Stimulated activated CD4-positive, alpha-beta T cell treated with anti-CD3 and anti-CD28 coated beads, TNF-alpha, amount 100 ng/mL, for 48 hours (primary cell): ENCODE measurements at places on chromosomes 11 and 22.

- DNase-seq = no peak
These were observed 68.0 kb downstream of the GAB2 start for GRCh38 chr11:78349624-78350023.

DNA sequence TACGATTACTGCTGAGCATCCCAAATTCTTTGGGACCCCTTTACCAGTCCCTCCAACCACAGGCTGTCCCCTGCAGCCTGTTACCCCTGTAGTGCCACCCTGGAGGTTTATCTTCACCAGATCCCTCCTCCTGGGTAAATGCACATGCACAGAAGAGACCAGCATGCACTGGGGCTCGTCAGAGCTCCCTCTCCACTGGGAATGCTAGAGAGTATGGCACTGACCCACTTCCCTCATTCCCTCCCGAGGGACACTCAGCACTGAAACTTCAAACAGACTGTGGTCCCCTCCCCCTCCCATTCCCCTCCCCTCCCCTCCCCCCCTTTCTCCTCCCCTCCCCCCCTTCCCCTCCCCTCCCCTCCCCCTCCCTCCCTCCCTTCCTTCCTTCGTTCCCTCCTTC, 49.1 kb downstream of the C11orf91 start:
- no peak for DNase-seq

GRCh38 chr11:1073851-1074243, 827 bp upstream of the MUC2 start:
- no peak for DNase-seq

DNA sequence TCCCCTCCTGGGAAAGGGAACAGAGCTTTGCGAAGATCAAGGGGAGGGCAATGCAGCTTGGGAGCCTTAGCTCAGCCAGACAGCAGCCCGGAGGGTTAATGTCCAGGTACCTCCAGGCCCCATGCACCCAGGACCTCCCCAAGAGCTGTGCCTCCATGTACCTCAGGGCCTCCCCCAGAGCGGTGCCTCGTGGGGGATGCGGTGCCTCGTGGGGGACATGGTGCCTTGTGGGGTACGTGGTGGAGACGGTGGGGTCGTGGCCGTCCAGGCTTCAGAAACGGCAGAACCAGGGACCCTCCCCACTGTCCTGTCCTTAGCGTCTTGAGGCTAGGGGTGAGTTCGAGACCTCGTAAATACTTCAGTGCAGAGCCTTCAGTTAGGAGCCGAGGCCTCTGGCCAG, 33.2 kb downstream of the BRSK2 start:
- DNase-seq = no peak

DNA sequence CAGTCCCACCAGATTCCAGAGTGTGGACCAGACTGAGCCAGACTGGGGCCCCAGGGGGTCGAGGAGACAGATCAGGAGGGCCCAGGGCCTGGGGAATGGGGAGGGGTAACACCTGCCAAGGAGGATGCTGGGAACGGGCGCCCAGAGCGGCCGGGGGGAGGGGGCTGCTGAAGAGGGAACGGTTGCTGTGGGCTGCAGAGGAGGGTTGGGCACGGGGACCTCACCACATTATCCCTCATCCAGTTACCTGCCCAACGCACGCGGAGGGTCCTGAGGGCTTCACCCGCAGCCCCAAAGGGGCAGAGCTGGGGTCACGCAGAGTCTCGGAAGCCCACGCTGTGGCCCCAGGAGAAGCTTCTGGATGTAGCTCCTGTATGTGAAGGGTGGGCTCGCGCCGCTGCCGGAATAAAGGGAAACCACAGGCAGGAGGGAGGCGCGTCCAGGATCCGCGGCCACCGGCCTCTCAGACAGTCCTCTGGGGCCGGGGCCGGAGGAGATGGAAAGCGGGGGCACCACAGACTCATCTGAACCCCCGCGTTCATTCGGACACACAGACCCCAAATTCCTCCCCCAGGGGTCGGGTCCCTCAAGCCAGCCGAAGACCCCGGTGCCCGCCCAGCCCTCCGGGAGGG, 866 bp upstream of the SELENOO start:
- DNase-seq = no peak

GRCh38 chr22:36902143-36902926, 11.1 kb upstream of the CSF2RB start:
- no peak for DNase-seq

DNA sequence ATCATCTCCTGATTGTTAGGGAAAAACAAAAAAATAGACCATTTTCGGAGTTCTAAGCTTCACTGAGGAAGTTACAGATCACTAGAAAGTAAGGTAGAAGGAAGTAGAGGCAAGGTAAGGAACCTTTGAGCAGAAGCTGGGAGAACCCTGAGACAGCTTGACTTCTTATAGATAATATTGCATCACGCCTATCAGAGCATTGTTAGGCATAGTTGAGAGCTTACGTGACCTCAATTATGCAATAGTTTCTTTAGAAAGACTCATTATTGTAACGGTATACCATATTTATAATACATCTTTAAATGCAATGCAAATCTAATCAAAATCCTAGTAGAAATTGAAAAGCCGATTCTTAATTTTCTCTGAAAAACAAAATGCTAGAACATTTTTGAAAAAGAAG, 4.9 kb downstream of the TBRG1 start:
- DNase-seq = no peak

DNA sequence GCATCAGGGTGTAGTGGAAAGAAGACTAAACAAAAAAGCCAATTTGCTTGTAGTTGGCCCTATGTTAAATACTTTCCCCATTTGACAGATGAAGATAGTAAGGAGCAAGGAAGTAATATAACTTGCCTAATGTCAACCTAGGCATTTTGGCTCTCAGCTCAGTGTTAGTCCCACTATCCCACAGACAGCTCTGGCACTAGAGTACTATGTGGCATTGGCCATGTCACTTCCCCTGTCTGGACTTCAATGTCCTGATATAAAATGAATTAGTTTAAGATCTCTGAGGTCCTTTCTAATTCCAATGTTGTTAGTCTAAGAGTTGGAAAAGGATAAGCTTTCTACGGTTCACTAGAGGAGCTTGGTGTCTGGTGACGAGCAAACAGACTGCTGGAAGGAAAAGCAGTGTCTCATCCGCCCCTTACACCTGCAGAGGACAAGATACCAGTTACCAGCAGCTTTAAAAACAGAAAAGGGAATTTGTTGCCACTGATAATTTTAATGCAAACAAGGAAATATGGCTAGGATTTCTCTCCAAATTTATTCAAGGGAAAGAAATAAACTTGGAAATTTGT, 92.5 kb downstream of the RELT start:
- no peak for DNase-seq

- no peak for DNase-seq
These were observed 24.0 kb upstream of the RTN4R start for GRCh38 chr22:20292108-20292507.

DNA sequence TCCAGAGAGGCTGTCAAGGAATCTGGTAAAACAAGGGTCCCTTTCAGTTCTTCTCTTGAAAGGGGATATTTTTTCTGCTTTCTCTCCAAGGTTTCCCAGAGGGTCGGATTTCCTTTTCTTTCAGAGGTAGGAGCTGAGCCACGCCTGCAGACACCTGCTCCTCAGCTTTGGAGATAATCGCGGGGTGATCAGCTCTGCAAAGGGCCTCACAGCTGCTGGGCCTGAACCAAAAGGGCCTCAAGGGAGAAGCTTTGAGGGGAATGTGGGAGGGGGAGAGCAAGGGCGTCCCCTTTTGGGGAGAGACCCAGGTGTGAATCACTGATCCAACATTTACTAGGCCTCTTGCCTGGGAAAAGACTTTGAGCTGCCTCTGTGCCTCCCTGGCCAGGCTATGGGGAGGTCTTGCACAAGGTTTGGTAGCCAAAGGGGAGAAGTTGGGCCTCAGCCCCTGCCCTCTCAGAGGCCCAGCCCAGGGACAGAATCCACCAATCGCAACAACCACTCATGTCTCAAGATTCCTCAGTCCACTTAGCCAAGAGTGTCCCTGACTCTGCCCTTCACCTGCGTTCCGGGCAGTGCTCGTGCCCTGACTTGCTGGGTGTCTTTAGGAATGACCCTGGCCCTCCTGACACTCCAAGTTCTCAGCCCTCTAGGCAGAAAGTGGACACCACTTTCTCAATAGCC, 14.0 kb upstream of the TP53I11 start:
- DNase-seq = no peak

DNA sequence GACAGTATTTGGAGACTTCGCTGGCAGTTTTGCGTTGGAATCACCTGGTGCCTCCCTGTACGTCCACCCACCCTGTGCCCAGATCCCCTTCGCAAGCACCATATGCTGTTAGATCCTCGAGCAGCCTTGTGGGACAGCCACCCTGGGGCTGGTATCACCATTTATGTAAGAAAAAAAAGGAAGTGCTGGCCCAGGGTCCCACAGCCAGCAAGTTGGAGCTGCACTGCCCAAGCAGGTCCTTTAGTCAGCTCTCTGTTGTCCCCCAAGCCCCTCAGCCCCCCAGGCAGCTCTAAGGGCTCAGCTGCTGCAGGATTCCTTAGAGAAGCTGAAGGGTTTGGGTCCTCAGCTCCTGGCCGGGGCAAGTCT, 80.3 kb downstream of the FBLN1 start:
- DNase-seq = no peak

GRCh38 chr11:31026315-31026714, 343.2 kb downstream of the DCDC1 start:
- no peak for DNase-seq

- no peak for DNase-seq
These were observed 8.3 kb downstream of the SRSF8 start for GRCh38 chr11:95074792-95075563.

DNA sequence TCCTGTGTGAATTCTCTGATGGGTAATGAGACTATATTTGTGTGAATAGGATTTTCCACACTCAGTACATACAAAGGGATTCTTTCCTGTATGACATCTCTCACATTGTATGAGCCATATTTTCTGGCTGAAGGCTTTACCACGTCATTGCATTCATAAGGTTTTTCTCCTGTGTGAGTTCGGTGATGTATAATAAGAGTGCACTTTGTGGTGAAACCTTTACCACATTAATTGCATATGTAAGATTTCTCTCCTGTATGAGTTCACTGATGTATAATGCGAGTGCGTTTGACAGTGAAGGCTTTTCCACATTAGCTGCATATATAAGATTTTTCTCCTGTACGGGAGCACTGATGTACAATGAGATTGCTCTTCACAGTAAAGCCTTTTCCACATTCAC, 455.4 kb upstream of the CNTN5 start:
- DNase-seq = no peak

GRCh38 chr11:60854140-60854846, 1.5 kb downstream of the PTGDR2 start:
- no peak for DNase-seq

GRCh38 chr11:91164452-91164822, 941.6 kb upstream of the CHORDC1 start:
- no peak for DNase-seq

DNA sequence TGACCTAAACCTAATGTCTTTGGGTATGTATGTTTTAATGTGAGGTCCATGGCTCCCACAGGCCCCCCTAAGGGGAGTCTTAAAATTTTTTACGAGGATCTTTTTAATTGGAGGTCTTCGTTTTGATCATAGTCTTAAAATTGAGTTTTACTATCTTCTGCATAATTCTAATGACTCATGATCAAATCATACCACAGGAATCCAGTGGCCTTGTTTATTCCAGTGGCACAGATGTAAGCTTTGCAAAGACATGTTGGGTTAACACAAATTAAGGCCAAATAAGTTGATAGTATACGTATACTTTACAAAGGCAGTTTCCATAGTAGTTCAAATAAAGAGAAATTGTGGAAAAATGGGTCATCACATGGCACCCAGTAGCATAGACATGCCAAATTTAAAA, 33.9 kb upstream of the FJX1 start:
- no peak for DNase-seq

DNA sequence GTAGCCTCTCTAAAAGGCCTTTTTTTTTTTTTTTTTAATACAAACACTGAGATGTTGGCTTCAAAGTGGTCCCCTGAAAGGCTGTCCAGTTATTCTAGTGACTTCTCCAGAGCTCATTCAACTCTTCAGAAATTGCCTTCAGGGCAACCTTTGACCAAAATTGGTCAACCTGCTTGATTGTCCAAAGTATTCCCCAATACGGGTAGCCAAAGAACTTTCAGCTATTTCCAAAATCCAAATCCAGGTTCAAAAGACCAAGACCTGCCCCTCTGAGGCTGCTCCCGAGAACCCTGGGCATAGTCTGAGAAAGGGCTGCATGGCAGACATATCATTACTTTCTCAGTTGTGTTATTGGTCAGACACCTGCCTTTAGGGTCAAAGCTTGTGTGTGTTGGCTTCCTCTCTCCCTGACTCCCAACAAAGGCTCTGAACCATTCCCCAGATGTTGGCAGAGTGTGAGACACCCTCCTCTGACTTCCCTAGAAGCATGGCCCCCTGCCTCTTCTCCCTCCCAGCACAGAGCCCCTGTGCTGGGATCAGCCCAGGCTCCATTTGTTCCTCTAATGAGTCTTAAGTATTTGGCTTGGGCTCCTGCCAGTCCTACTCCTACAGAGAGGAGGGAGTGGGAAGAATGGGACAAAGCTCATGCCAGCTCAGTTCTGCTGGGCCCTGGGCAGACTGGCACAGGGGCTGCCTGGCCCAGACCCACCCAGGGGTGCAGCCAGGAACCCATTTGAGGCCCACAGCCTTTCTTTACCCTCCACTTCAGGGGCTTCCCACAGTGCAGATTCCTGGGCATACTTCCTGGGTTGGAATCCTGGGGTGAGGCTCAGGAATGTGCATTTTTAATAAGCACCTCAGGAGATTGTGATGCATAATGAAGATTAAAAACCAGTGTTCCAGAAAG, 30.3 kb downstream of the TNKS1BP1 start:
- no peak for DNase-seq

GRCh38 chr22:29772170-29772641, 5.0 kb downstream of the UQCR10 start:
- no peak for DNase-seq

DNA sequence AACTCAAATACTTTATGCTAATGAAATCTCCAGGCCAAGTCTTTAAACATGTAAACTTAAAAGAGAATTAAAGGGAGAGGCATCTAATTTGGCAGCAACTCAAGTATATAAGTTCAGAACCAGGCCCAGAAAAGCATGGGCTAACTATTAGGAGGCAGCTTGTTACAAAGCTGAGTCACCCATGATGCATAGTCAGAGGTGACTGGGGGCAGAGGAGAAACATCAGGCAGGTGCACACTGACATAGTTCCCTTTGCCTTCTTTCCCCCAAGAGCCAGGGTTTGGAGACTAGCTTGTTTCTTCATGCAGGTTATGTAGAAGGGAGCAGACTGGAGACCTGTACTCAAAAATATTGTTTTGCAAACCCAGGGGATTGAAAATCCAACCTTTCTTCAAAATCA, 619.0 kb downstream of the SOX6 start:
- DNase-seq = no peak

- DNase-seq = no peak
These were observed 1164.1 kb upstream of the CNTN5 start for GRCh38 chr11:97856666-97857065.

DNA sequence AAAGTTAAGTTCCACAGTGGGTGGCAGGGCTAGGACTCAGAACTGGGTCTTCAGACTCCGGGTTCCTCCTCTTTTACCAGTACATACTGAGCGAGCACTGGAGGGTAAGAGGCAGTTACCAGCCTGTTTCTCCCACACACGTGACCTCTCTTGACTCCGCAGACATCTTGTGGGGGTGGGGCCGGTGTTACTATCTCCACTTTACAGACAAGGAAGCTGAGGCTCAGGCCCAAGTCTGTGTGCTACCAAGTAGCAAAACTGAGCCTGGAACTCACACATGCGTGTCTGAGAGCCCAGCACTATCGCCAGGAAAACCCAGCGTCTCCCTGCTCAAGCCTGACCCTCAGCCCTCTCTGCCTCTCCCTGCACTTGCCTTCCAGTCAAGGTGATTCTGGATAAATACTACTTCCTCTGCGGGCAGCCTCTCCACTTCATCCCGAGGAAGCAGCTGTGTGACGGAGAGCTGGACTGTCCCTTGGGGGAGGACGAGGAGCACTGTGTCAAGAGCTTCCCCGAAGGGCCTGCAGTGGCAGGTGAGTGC, 16.0 kb upstream of the SMIM35 start:
- no peak for DNase-seq

GRCh38 chr11:20275987-20276965, 87.2 kb upstream of the HTATIP2 start:
- no peak for DNase-seq
